Myocyte (in vitro differentiated cells): ENCODE measurements at places on chromosomes 11 and 22. TPM values are rescaled to one million over a fixed set of nuclear protein-coding genes. Genes with fewer than 3 reads are reported as not detected.

GRCh38 chr22:26245001-26245400 is 75.7 kb downstream of the SEZ6L start:
- no peak for DNase-seq

DNA sequence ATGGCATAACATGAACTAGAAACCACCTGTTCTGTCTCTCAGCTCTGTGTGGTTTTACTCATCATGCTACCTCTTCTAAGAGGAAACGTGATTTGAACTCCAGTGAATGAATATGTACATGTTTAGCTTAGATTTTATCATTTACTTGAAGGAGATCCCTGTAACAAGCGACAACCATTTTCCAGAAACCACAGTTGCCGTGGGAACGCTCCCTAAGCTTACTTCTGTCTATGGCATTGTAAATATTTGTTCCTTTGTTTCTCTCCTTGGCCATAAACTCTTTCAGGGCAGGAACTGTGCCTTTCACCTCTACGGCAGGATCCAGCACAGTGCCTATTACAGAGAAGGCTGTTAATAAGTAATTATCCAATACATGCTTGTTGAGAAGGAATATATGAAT is 17.1 kb upstream of the TPH1 start:
- peak; percentile 30 for DNase-seq

The NXPE2 gene
- 0.26 and 0.40 TPM in 2 replicates for total RNA-seq

GRCh38 chr11:111408789-111409727 is 30.0 kb upstream of the POU2AF1 start:
- peak; percentile 91 for DNase-seq

GRCh38 chr11:118338637-118339061 is 3.9 kb downstream of the CD3D start:
- DNase-seq, result no peak
